NCI-H1930 (cell line): ENCODE measurements at places on chromosomes 6 and 20.

DNA sequence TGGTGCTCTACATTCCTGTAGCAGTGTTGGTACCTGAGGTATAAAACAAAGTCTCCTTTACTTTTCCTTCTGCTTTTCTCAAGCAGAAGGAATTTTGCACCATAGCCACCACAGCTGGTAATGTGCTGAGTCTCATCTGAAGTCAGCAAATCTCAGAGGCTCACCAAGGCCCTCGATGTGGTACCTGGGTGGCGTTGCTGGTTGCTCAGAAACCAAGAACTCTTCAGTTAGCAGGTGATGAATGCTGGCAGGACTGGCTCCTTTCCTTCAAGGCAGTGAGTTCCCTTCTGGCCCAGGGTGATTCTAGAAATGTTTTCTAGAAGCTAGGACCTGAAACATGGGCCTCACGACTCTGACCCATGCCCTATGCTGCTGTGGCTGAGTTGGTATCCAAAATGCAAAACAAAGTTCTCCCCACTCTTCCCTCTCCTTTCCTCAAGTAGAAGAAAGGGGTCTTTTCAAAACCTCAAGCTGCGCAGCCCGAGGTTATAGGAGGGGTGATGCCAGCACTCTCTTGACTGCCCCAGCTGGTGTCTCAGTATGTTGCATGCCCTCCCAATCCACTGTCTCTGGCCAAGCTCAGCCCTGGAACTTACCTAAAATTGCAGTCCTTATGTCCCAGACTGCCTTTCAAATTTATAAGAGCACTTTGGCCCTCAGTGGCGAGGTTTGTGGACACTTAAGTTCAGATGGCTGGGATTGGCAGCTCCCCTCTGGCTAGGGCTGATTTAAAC, 592.3 kb downstream of the FRK start:
- DNase-seq = no peak

DNA sequence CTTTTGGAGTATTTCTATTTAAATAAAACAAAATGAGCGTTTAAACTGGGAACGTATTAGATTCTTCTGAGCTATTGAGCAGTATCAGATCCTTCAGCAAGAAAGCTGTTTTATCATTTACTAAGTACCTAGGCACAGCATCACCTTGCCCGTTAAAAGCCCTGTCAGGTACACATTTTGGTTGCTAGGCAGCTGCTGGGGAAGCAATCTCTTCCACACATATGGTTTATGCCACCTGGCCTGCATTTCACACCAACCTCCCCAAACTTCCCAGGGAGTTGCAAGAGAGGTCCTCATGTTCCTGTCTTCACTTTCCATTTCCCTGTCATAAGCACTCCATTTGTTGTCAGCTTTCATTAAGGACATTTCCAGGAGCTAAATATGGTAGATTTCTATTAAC, 400.1 kb downstream of the PLCB1 start:
- no peak for DNase-seq

GRCh38 chr20:15076785-15077184, 739.4 kb upstream of the FLRT3 start:
- DNase-seq = no peak

DNA sequence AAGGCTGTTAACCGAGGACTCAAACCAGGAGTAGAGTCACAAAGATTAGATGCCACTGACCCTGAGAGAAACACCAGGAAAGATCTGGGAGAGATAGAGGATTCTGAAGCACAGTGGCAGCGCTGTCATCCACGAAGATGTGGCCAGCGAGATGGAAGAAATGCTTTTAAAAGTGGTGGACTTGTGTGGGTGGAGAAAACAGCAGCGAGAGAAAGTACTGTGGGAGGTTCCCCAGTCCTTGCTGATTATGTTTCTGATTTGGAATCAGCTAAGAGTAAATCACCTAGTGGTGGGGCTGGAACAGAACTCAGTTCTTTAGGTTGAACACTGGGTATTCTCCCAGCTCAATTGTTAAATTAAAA, 435 bp upstream of the ZNF322 start:
- no peak for DNase-seq

DNA sequence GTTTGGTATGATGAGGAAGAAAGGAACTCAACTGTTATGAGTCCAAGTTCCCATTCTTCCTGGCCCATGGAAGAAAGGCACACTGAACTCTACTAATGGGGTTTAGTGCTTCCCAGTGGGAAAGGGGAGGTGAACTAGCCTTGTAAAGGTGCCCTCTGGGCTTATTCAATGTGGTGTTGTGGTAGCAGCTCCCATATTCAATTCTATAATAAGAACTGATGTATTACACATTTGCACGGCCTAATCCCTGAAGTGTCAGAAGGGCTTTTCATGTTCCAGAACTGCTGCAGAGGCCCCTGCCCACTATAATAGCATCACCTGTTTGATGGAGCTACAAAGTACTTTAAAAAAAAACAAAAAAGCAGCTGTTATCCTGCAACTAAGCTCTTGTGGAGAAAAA, 17.1 kb downstream of the PRKN start:
- no peak for DNase-seq

DNA sequence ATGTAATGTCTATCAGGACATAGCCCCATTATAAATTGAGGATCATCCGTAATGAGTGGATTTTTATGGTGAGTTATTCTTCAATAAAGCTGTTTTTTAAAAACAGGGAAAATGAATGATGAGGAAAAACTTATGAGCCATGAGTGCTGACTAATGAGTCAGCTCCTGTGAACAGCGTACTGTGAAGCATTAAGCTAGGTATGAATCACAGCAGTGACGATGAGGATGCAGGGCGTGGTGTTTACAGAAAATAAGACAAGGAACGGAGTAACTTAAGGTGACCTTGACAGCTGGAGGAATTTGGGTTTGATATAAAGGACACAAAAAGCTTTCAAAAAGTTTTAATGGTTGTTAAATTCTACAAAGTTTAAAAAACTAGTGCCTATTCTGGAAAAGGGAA, 96.3 kb downstream of the FOXF2 start:
- DNase-seq = no peak
